Right ventricle myocardium superior (tissue), 1 donor: ENCODE measurements at places on chromosomes 4 and X. TPM values are rescaled to one million over a fixed set of nuclear protein-coding genes. Genes with fewer than 3 reads are reported as not detected.

Gene SLC16A2
- total RNA-seq = 5.7 TPM

Gene SSX4B
- total RNA-seq = not detected

Gene GLUD2
- total RNA-seq = 1.4 TPM

Gene TMEM131L
- total RNA-seq = 13.7 TPM

Gene TMEM31
- total RNA-seq = not detected

Gene TMPRSS11F
- not detected for total RNA-seq
